Liver (tissue), 10 donors: ENCODE measurements at places on chromosomes 16 and 17.
A peak's percentile ranks its signal among the peaks of the same experiment; 100 is the strongest.

GRCh38 chr17:39022924-39023323 lies 55.7 kb upstream of the FBXO47 start:
- DNase-seq, result no peak

DNA sequence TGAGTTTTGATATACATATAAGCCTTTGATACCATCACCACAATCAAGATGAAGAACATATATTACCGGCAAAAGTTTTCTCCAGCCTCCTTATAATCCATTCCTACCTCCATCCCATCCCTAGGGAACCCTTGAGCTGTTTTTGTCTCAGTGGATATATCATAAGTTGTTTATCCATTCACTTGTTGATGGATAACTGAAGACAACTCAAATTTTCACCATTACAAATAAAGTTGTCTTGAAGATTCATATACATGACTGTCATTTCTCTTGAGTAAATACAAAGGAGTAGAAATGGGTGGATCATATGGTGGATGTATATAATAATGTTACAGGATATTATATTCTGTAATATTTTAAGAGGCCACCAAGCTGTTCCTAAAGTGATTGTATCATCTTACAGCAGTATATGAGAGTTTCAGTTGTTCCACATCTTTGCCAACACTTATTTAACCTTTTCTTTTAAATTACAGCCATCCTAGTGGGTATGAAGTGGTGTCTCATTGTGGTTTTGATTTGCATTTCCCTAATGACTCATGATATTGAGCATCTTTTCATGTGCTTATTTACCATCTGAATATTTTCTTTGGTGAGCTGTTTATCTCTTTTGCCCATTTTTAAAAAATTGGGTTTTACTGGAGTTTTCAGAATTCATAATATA lies 17.4 kb downstream of the NF1 start:
- DNase-seq, result no peak

DNA sequence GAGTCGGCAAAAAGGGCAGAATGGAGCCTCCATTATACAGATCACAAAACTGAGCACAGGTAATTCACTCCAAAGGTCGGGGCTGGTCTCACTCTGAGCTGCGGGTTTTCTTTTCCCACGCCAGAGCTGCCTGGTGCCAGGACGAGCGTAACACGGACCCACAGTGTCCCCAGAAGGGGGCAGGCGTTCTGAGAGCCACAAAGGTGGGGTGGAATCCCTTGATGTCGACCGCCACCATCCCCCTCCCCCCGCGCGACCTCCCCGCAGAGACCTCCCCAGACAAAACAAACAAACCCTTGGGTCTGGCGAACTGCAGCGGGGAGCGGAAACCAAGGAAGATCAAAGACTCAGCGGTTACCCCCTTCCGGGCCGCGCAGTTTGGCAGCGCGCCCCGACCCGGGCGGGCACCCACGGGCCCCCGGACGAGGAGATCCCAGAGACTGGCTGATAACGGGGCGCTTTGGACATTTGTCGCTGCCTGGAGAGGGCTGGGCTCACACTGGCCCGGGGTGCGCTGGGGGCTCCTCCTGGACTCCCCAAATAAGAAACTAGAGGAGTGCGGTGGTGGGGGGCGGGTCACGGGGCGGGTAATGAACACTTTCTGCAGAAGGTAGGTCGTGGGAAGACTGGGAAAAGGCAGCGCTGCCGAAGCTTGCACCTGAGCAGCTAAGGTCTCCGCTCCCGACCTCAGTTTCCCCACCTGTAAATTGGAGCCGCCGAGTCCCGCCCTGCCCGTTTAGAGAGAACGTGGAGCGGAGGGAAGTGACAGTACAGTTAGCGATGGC lies 664 bp upstream of the NKD1 start:
- DNase-seq, result peak; percentile 46

DNA sequence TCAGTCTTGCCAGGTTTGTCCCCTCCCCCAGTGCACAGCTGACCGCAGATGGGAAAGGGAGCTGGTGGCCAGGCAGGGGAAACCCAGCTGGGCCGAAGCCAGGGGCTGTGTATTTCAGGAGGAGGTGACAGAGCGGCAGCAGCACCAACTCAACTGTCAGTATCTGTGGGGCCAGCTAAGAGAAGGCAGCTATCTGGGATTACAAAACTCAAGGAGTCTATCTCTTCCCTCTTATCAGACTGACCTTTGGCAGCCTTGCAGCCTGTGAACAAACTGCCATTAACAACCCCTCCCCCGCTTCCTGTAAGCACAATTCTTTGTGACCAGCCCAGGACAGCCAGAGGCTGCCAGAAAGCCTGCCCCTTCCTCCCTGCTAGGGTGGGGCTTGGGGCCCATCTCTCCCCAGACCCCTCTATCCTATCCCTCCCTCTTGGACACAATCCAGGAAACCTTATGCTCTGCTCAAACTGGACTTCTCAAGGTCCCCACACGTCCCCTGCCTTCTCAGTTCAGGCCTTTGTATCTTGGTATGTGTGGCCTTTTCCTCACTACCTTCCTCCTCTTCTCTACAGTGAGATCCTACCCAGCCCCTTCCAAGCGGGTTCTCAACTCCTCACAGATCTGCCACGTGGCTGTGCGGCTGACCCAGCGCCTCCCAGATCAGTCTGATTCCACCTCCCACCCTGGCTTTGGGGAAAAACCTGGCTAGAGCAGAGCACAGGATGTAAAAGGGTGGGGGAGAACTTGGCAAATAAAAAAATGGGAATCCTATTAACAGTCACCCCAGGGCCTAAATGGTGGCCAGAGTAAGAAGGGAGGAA lies 10.5 kb downstream of the ST3GAL2 start:
- DNase-seq, result peak; percentile 90

GRCh38 chr16:63188086-63188771 lies 1152.0 kb upstream of the CDH8 start:
- no peak for DNase-seq

DNA sequence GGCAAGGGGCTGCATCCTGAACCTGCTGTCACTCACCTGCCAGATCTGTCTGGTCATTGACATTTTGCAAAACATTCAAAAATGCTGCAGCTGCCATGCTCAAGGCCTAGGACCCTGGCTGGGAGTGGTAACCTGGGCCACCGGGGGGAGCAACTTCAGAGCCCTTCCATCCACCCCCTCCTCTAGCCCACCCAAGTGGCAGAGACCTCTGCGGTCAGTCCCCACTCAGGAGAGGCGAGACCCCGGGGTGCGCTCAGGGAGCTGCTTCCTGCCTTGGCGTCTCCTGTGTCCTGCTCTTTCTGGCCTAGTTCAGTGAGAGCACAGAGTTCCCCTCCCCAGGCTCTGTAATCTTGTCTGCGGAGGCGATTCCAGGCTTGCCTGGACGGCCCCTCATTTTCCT lies 108.8 kb downstream of the CCDC182 start:
- DNase-seq, result no peak
